ENCODE measurements at places on chromosomes 7 and 10. TPM values are rescaled to one million over a fixed set of nuclear protein-coding genes. Genes with fewer than 3 reads are reported as not detected.

DNA sequence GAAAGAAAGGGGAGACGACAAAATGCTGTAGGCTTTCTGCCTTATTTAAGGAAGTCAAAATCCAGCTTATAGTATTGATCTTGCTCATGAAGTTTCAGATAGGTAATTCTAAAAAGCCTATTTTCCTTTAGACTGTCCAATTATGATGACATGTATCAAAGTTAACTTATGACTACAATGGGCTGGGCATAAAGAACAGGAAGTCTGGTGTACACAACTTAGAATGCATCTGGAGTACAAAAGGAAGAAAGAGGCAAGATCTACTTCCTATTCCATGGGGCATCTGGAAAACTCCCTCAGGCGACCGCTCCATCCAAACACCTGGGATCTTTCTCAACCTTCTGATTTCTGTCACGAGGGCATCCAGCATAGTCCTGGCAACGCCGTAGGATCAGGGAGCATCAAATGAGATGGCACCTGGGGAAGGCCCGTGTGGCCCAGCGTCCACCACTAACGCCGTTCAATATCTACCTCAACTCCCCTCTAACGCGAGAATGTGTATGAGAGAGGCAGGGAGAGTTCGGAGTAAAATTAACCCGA lies 512 bp downstream of the FAM24B start:
- peaks cover 6% of the 10 kb centered on the region for H3K4me1 ChIP-seq
- no peaks in the 10 kb centered on the region for H3K27me3 ChIP-seq
- no peak for DNase-seq
- peak overlapping the region; percentile 57 for H3K4me3 ChIP-seq
- H3K27ac ChIP-seq = no peak overlapping the region

DNA sequence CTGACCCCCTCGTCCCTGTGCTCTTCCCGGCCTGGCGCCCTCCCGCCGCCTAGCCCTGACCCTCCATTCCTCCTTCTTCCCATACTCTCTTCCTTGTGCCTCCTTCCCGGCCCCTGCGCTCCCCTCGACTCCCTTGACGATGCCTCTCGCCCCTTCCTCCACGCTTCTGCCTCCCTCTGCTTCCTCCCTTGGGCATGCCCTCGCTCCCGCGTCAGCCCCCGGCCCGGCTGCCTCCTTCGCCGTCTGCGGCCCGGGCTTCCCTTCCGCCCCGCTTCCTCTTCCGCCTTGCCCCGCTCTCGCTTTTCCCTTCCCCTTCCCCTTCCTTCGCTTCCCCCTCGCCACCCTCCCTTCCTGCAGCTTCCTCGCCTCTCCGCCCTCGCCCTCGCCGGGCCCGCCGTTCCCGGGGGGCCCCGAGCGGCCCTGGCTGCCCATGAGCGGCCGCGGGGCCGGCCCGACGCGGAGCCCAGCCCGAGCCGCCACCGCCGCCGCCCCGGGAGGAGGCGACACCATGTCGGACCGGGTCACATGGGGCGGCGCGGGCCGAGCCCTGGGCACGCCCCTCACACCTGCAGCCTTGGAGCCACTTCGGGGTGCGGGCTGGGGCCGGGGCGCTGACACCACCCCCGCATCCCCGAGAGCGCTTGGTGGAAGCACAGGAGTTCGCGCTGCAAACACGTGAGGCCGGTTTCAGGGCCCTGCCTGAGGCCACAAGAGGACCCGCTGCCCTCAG lies at the start of gene FBXW4:
Gene FBXW4, minus strand, starts transcription at position 497 of the 730 bp plus-strand sequence. Its CDS starts 65 bp downstream, at position 432.
- peaks cover 13% of the 10 kb centered on the region for H3K4me1 ChIP-seq
- H3K36me3 ChIP-seq = no peaks in the 10 kb centered on the region
- peak; percentile 54 for DNase-seq

- no peak overlapping the region for H3K4me3 ChIP-seq
- no peaks in the 10 kb centered on the region for H3K4me1 ChIP-seq
- no peak for DNase-seq
- H3K36me3 ChIP-seq = no peaks in the 10 kb centered on the region
- H3K27me3 ChIP-seq = no peaks in the 10 kb centered on the region
These were observed 841.3 kb upstream of the ZWINT start for GRCh38 chr10:57202356-57202755.

GRCh38 chr7:80630608-80631405 lies 7.6 kb upstream of the CD36 start:
- no peaks in the 10 kb centered on the region for H3K27me3 ChIP-seq
- peaks cover 18% of the 10 kb centered on the region for H3K4me1 ChIP-seq
- no peaks in the 10 kb centered on the region for H3K36me3 ChIP-seq
- H3K27ac ChIP-seq = peak overlapping the region; percentile 21
- DNase-seq = no peak
- no peak overlapping the region for H3K4me3 ChIP-seq

DNA sequence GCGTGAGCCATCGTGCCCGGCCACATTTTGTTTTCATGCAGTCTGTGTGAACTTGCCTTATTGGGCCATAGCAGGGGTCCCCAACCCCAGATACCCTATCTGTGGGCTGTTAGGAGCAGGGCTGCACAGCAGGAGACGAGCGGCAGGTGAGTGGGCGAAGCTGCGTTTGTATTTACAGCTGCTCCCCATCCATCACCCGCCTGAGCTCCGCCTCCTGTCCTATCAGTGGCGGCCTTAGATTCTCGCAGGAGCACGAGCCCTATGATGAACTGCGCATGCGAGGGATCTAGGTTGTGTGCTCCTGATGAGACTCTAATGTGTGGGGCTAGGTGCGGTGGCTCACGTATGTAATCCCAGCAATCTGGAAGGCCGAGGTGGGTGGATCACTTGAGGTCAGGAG lies 293.9 kb downstream of the CAMK1D start:
- no peak overlapping the region for H3K27ac ChIP-seq
- no peaks in the 10 kb centered on the region for H3K4me1 ChIP-seq
- no peak for DNase-seq
- H3K36me3 ChIP-seq = no peaks in the 10 kb centered on the region
- no peak overlapping the region for H3K4me3 ChIP-seq
- H3K27me3 ChIP-seq = no peaks in the 10 kb centered on the region

GRCh38 chr7:152882576-152883310 lies 123.2 kb downstream of the ACTR3B start:
- no peaks in the 10 kb centered on the region for H3K36me3 ChIP-seq
- no peaks in the 10 kb centered on the region for H3K27me3 ChIP-seq
- H3K4me3 ChIP-seq = no peak overlapping the region

GRCh38 chr10:132163278-132163765 lies 23.4 kb upstream of the DPYSL4 start:
- no peak for DNase-seq
- H3K4me3 ChIP-seq = no peak overlapping the region
- no peaks in the 10 kb centered on the region for H3K4me1 ChIP-seq
- H3K36me3 ChIP-seq = no peaks in the 10 kb centered on the region

GRCh38 chr10:72228318-72228751 lies 12.3 kb upstream of the ASCC1 start:
- peaks cover 20% of the 10 kb centered on the region for H3K4me1 ChIP-seq
- no peak overlapping the region for H3K4me3 ChIP-seq
- H3K27me3 ChIP-seq = no peaks in the 10 kb centered on the region
- H3K27ac ChIP-seq = peak overlapping the region; percentile 77
- H3K36me3 ChIP-seq = no peaks in the 10 kb centered on the region

- no peak overlapping the region for H3K27ac ChIP-seq
- H3K27me3 ChIP-seq = no peaks in the 10 kb centered on the region
- no peak overlapping the region for H3K4me3 ChIP-seq
- H3K4me1 ChIP-seq = peaks cover 12% of the 10 kb centered on the region
- no peaks in the 10 kb centered on the region for H3K36me3 ChIP-seq
- no peak for DNase-seq
These were observed 178.1 kb downstream of the PTEN start for GRCh38 chr10:88041243-88042159.

GRCh38 chr7:44157116-44158080 lies 16.3 kb upstream of the MYL7 start:
- H3K4me3 ChIP-seq = no peak overlapping the region
- no peak for DNase-seq
- H3K27ac ChIP-seq = no peak overlapping the region
- no peaks in the 10 kb centered on the region for H3K36me3 ChIP-seq

DNA sequence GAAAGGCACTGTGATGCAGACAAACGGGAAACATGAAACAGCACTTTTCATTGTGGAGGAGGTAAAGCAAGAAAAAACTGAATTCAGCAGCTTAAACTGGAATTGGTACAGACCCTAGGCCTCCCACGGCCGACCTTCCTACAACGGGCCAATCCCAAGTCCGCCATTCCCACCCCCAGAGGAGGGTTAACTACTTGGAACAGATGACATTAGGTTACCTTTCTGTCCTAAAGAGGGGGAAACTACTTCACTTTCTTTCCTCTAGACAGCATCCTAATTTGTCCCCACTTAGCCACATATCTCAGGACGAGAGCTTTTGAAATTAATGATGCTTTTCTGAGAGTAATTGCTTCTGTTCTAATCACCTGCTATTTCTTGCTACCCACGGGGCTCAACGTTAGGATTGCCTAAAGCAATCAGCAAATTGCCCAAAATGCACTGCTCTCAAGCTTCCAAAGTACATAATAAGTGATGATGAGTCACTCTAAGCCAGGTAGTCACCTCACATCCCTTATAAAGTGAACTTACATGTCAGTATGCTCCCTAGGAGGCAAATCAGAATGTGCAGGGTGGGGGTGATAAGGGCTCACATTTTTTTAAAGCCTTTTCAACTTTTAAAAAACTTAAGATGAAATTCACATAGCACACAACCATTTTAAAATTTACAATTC lies 36.7 kb downstream of the LSM5 start:
- H3K4me1 ChIP-seq = no peaks in the 10 kb centered on the region
- H3K27me3 ChIP-seq = no peaks in the 10 kb centered on the region

- no peak overlapping the region for H3K4me3 ChIP-seq
- no peaks in the 10 kb centered on the region for H3K4me1 ChIP-seq
- H3K27me3 ChIP-seq = no peaks in the 10 kb centered on the region
These were observed 208.3 kb downstream of the CELF2 start for GRCh38 chr10:11225935-11226334.

DNA sequence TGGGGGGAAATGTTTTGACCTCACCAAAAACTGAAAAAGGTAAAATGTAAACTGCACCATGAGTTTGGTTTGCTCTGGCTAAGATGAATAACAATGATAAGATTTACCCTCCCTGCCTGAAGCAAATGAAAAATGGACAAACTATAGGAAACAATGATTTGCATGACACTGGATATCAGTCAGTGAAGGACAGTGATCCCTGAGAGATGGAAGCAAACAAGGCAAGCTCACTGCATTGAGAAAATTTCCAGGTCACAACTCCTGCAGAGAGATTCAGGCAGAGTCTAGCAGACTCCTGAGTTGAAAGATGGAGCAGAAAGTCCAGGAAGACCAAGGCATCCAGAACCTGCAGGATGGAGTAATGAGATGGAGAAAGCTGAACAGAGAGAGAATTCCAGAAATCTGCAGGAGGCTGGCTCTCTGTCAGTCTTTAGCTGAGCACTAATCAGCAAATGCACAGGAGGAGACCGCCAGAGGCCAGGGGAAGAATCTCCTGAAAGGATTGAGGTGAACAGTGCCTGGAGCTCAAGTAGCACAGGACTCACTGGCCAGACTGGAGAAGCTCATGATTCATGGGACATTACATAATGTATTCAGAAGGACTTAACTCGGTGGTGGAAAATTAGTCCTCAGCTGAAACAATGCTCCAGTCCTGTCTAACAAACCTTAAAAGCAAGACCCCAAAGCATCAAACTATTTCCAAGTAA lies 51.2 kb upstream of the PALS2 start:
- no peak overlapping the region for H3K27ac ChIP-seq
- no peaks in the 10 kb centered on the region for H3K36me3 ChIP-seq
- no peaks in the 10 kb centered on the region for H3K27me3 ChIP-seq
- H3K4me3 ChIP-seq = no peak overlapping the region
- no peak for DNase-seq

- no peak for DNase-seq
- no peak overlapping the region for H3K4me3 ChIP-seq
- no peaks in the 10 kb centered on the region for H3K27me3 ChIP-seq
These were observed 65.8 kb downstream of the MTURN start for GRCh38 chr7:30200591-30200990.

DNA sequence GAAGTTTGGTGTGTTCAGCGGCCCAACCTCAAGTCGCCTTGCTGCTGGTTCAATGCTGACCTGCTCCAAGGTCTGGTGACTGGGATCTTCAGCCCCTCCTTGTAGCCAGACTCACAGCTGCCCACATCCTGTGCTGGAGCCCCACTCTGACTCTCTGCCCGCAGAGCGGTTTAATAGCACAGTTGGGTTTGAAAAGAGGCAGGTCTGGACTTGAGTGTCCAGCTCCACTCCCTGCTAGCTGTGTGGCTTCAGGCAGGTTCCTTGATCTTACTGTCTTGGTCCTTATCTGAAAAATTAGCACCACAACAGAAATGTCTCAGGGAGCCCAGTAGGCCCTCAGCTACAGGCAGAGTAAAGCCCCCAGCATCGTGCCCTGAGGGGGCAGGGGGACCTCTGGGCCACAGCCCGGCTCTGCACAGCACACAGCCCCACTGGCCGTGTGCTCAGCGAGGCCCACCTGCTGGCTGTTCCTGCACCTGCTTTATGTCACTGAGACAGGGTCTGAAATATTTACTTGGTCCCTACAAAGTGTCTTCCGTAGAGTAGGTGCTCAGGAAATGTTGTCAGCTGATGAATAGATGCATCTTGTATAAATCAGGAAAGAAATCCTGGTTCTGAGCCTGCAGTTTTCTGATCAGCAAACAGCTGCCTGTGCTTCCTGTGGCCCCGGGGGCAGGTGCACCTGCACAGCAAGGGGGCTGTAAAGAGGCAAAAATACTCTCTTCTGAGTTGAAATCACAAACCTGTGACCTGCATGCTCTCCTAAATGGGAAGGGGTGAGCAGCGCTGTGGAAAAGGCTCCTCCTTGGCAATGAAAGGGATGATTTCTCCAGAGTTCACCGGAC lies 155.5 kb downstream of the SVIL start:
- H3K27ac ChIP-seq = no peak overlapping the region
- H3K36me3 ChIP-seq = peaks cover 6% of the 10 kb centered on the region
- no peaks in the 10 kb centered on the region for H3K27me3 ChIP-seq
- DNase-seq = no peak
- peaks cover 23% of the 10 kb centered on the region for H3K4me1 ChIP-seq
- H3K4me3 ChIP-seq = no peak overlapping the region

DNA sequence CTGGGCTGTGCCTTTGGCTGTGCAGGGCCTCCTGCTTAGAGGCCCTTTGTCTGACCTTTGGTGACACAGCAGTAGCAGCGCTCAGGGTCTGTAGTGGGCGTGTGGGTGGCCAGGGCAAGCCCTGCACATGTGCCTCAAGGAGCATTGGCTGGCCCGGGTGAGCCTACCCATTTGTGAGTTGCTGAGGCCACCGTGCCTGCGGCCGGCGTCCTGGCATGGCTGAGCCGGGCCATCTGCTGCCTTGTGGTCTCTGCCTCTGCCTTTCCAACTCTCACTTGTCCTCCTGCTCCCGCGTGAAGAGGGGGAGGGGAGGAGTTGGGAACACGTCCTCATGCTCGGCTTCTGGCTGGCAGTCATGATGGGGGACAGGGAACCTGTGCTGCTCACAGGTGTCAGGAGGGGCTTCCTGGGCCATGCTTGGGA lies 9.2 kb upstream of the ORAI2 start:
- no peak overlapping the region for H3K4me3 ChIP-seq
- no peak for DNase-seq
- H3K36me3 ChIP-seq = peaks cover 58% of the 10 kb centered on the region
- no peaks in the 10 kb centered on the region for H3K27me3 ChIP-seq

Gene OR2A12
- polyA plus RNA-seq = not detected

Gene PRKG1
- 14.4 TPM for polyA plus RNA-seq

Gene FRAT1
- 2.3 TPM for polyA plus RNA-seq

Gene ZNF804B
- 0.08 TPM for polyA plus RNA-seq

Gene ARHGAP22
- 4.6 TPM for polyA plus RNA-seq
